ENCODE measurements at places on chromosomes 2 and 18.

- no peak for DNase-seq
Measured at GRCh38 chr2:209734805-209735204, 36.8 kb upstream of the UNC80 start.

GRCh38 chr2:199738727-199739412 lies 112.1 kb downstream of the FTCDNL1 start:
- DNase-seq: peak; percentile 69

GRCh38 chr2:106653465-106653864 lies 166.3 kb downstream of the CD8B2 start:
- no peak for DNase-seq

DNA sequence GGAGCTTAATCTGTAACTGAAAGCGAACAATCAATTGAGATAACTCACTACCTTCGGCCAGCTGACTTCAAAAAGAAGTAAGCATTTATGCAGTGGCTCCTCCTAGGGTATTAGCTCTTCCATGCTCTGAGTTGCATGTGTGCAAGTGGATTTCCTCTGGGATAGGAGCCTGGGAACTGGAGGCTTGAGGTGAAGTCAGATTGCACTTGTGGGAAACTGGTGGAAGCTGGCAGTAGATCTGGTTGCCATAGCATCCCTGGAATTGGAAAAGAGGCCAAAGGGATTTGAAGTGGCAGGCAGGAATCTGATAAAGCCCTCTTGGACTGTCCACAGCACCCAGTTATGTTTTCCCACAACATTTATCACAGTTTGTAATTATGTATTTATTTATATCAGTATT lies 50.6 kb upstream of the FMNL2 start:
- no peak for DNase-seq

All from inflammatory macrophage (primary cell).